ENCODE measurements at places on chromosomes 13 and 19.
A peak's percentile ranks its signal among the peaks of the same experiment; 100 is the strongest.

GRCh38 chr13:57314897-57315520 is 148.0 kb downstream of the PRR20E start:
- no peak for DNase-seq
- H3K36me3 ChIP-seq = no peaks in the 10 kb centered on the region
- H3K4me3 ChIP-seq = no peak overlapping the region
- H3K27ac ChIP-seq = no peak overlapping the region

DNA sequence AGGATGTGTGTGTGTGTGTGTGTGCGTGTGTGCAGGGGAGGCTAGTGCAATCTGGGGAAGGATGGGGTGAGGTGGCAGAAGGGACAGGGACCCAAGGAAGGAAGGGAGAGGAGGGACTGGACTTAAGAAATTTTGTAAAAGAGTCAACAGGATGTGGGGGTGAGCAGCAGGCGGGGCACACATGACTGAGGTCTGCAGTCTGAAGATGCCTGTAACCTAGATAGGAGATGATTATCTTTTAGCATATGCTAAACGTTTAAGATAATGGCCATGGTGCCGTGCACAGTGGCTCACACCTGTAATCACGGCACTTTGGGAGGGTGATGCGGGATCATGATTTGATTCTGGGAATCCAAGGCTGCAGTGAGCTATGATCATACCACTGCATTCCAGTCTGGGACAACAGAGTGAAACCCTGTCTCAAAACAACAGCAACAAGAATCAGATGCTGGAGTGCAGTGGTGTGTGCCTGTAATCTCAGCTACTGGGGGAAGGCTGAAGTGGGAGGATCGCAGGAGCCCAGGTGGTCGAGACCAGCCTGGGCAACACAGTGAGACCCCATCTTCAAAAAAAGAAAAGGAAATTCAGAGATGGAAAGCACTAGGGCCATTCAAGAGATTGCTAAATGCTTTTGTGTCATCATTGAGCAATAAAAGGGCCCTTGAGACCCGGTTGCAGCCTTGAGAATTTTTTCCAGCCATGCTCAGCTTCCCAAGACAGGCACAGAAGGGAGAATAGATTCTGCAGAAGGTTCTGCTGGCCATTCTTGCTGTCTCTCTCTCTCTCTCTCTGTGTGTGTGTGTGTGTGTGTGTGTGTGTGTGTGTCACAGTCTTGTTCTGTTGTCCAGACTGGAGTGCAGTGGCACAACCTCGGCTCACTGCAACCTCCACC is 3.8 kb upstream of the ZNF414 start:
- H3K4me1 ChIP-seq = peaks cover 43% of the 10 kb centered on the region
- H3K27ac ChIP-seq = peak overlapping the region; percentile 99
- no peaks in the 10 kb centered on the region for H3K27me3 ChIP-seq
- peak; percentile 30 for DNase-seq

GRCh38 chr13:85333506-85334020 is 465.7 kb downstream of the SLITRK6 start:
- H3K27me3 ChIP-seq = no peaks in the 10 kb centered on the region
- H3K4me3 ChIP-seq = no peak overlapping the region
- no peak overlapping the region for H3K27ac ChIP-seq

- H3K4me3 ChIP-seq = no peak overlapping the region
- H3K36me3 ChIP-seq = peaks cover 3% of the 10 kb centered on the region
- no peak overlapping the region for H3K27ac ChIP-seq
- peaks cover 18% of the 10 kb centered on the region for H3K4me1 ChIP-seq
Measured at GRCh38 chr13:33615436-33615835, 202.5 kb upstream of the RFC3 start.

DNA sequence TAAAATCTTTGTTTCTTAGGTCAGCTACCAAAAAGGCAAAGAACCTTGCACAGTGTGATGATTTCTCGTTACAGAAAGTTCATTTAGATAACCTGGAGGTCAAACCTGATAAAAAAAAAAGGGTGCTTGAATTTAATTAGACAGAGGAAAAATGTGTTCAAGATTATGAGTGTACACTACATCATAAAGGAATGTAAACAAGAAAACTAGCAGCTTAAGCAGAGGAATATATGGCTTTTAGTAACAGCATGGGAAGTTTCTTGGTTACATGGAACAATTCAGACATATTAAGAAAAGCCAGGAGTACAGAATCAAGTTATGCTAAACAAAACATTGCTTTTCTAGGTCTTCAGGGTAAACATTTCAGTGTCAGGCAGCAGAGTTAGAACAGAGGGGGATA is 32.9 kb downstream of the ING1 start:
- no peak overlapping the region for H3K4me3 ChIP-seq
- no peak overlapping the region for H3K27ac ChIP-seq
- H3K36me3 ChIP-seq = peaks cover 2% of the 10 kb centered on the region
- peaks cover 5% of the 10 kb centered on the region for H3K27me3 ChIP-seq

- no peaks in the 10 kb centered on the region for H3K27me3 ChIP-seq
- H3K36me3 ChIP-seq = peaks cover 18% of the 10 kb centered on the region
- no peak for DNase-seq
- peak overlapping the region; percentile 27 for H3K27ac ChIP-seq
- H3K4me3 ChIP-seq = peak overlapping the region; percentile 64
Measured at GRCh38 chr13:77136902-77137420, 110.0 kb upstream of the FBXL3 start.

- no peaks in the 10 kb centered on the region for H3K4me1 ChIP-seq
- H3K27ac ChIP-seq = no peak overlapping the region
- no peaks in the 10 kb centered on the region for H3K36me3 ChIP-seq
- H3K27me3 ChIP-seq = peaks cover 20% of the 10 kb centered on the region
Measured at GRCh38 chr13:42807241-42807640, 25.9 kb downstream of the FAM216B start.

DNA sequence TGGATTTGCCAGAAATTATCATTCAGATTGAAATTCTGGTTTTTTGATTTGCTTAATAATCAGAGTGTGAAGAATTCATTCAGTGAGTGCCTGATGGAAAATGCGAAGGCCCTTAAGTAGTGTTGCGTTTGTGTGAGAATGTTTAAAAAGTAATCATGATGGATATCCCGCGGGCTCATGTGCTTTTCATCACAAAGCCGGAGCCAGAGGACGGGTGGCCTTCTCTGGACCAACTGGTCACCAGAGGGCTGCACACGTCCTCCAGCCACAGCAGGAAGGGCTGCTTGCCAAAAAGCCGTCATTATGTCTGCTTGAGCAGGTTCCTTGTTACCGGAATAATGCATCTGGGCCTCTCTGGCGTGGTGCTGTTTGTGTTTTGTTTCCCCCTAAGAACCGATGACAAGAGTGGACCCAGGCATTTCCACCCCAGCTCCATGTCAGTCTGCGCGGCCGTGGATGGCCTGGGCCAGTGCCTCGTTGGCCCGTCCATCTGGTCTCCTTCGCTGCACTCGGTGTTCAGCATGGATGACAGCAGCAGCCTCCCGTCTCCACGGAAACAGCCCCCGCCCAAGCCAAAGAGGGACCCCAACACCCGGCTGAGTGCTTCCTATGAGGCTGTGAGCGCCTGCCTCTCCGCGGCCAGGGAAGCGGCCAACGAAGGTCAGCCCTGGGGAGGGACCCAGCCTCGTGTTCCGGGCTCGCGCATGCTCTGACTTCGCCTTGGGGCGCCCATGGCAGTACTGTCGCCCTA is 497.7 kb downstream of the MYO16 start:
- H3K27ac ChIP-seq = no peak overlapping the region
- H3K36me3 ChIP-seq = no peaks in the 10 kb centered on the region
- H3K4me3 ChIP-seq = no peak overlapping the region
- no peaks in the 10 kb centered on the region for H3K4me1 ChIP-seq

DNA sequence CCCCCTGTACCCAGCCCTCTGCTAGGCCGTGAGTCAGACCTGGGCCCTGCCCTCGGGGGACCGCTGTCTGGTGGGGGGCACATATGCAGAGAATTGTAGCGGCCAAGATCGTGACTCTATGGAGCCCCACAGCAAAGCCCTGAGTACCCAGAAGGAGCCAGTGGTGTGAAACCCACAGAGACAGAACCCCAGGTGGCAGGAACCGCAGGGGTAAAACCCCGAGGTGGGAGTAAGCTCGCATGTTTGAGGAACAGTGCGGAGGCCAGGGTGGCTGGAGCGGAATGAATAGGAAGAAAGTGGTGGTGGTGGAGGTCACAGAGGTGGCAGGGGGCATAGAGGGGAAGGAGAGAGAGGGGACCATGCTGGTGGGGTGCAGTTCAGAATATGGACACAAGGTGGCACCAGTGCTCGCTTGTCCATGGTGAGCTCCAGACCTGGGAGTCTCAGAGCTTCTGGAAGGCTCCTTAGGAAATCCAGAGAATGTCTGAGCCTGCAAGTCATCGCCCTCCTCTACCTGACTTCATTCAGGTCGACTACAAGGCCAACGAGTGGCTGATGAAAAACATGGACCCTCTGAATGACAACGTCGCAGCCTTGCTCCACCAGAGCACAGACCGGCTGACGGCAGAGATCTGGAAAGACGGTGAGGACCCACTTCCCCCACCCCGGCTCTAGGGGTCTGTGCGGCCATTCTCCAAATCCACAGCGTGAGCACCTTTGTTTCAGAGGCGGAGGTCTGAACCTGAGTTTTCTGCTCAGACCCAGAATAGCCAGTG is 48.9 kb downstream of the MYH14 start:
- H3K27ac ChIP-seq = no peak overlapping the region
- H3K4me3 ChIP-seq = no peak overlapping the region
- DNase-seq = no peak
- no peaks in the 10 kb centered on the region for H3K4me1 ChIP-seq
- H3K27me3 ChIP-seq = peaks cover 34% of the 10 kb centered on the region
- H3K36me3 ChIP-seq = peaks cover 2% of the 10 kb centered on the region

GRCh38 chr13:24777171-24777570 is 13.2 kb downstream of the RNF17 start:
- DNase-seq = no peak
- no peak overlapping the region for H3K4me3 ChIP-seq
- no peaks in the 10 kb centered on the region for H3K4me1 ChIP-seq
- no peak overlapping the region for H3K27ac ChIP-seq
- H3K27me3 ChIP-seq = peaks cover 21% of the 10 kb centered on the region

All from T-helper 17 cell (primary cell).